Stimulated activated naive CD4-positive, alpha-beta T cell (primary cell): ENCODE measurements at places on chromosomes 12 and 14.

- DNase-seq, result no peak
These were observed 38.6 kb upstream of the TPH2 start for GRCh38 chr12:71900091-71900490.

DNA sequence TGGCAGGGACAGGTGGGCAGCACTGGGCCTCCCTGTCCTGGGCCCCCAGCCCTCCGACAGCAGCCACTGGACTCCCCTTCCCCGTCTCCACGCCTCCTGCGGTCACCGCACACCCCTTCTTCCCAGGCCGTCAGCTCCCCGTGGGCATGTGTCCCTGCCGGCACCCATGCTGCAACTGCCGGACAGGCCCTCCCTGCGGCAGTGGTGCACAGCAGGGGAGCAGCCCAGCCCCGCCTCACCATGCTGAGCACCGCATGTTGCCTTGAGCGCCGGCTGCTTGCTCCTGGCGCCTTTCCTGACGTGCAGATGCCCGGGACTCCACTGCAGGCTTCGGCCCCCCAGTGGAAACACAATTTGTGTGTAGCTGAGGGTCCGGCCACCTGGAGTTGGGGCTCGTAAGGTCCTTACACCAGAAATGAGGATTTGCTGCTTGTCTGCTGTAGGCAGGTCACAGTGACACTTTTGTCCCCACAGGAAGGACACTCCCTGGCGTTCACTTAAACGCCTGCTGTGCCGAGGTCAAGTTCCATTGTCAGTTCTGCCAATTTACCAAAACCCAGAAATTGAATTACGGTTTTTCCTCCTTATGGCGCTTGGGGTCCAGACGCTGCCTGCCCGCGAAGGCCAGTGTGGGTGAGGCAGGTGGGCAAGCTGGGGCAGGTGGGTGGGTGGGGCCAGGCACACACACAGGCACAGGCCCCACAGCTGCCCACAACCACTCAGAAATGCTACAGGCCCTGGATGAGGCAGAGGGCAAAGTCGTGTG, 28.2 kb upstream of the MMP17 start:
- DNase-seq, result no peak

DNA sequence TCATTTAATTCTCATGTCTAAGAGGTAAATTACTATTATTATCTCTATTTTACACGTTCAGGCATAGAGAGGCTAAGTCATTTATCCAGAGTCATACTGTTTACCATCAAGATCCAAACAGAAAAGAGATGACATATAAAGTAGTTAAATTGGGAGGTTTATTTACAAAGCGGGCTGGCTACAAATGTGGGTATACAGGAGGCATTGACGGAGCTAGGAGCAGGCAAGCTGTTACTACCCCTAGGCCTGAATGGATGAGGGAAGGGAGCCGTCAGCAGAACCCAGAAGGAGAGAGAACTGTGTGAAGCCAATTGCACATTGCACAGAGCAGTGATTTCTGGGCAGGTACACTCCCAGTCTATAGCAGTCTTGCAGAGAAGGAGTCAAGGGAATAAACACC, 39.8 kb downstream of the DACT1 start:
- DNase-seq, result no peak

GRCh38 chr14:26363689-26364088, 234.1 kb downstream of the NOVA1 start:
- DNase-seq, result no peak

DNA sequence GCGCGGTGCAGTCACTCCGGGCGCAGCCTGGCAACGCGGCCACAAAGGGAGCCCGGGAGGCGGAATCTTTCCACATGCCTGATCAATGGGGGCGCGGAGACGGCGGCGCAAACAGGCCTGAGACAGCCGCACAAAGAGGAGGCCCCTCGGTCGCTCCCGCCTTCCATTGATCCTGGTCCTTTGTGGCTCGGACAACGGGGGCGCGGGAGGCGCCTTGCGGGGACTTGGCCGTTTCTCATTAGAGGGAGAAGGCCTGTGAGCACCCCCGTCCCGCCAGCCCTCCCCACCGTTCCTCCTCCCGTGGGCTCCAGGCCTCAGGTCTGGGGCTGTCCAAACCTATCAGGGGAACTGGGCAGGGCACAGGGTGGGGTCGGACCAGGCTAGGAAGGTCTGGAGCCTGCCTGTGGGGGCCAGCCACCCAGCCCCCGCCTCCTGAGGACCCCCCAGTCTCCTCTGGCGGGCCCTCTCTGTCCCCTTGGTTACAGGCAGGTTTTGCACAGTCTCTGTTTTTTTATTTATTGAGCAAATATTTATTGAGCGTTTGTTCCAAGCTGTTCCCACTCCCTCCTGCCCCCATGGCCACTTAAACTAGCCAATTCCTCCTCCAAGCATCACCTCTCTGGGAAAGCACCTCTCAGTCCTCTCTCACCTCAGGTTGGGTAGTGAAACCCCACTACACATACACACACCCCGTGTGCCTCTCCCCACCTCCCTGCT, 29.0 kb upstream of the MSI1 start:
- no peak for DNase-seq

DNA sequence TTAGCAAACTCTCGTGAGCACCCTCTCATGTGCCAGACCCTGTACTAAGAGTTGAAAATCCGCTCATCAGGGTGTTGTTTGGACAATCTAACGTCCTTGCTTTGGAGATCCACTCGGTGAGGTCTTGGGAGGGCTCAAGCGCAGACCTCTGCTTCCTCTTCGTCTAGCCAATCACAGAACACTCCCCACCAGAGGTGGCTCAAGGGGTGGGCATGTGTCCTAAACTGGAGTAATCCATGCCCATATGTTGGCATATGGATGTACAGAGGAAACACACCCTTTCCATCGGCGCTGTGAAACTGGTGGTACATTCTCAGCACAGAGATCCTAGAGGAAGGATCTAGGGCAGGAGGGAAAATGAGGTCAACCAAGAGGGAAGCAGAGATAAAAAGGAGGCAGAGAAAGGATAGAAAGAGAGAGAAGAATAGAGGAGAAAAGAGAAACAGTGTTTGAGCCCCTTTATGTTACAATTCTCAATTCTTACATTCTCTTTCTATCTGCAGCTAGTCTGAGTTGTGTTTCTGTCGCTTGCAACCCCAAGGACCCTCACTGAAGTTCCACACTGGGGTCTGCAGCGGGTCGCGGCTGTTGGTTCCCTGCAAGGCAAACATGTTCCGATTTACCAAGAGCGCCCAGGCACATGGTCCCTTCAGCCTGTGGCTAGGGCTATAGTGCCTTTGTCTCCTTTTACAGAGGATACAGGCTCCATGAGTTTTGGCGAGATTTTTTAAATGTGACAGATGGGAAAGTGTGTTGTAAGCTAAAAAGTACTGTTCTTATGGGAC, 40.5 kb downstream of the DLK1 start:
- no peak for DNase-seq

- DNase-seq, result no peak
These were observed 16.1 kb upstream of the MANSC4 start for GRCh38 chr12:27796128-27796527.

GRCh38 chr12:132202929-132203721, 58.9 kb downstream of the NOC4L start:
- DNase-seq, result no peak

DNA sequence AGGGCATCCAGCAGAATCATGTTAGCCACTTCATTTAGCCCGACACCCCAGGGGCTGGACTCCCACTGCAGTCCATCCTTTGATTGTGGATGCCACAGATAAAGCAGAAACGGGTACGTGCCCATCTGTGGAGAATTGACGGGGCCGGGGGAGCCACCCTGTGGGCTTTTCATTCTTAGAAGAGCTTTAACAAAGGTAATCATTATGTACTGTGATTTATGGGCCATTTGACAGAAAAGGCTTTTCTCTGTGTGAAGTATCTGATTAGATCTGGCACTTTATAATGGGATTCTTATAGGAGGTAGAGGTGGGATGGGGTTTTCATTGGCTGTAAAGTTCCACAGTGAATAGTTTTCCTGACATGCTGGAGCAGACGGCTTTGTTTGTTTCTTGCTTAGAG, 40.4 kb downstream of the AACS start:
- no peak for DNase-seq

- DNase-seq, result no peak
These were observed 156.0 kb downstream of the SAMD4A start for GRCh38 chr14:54722791-54723432.

- DNase-seq, result no peak
These were observed 21.3 kb upstream of the RBM19 start for GRCh38 chr12:113987261-113988063.

DNA sequence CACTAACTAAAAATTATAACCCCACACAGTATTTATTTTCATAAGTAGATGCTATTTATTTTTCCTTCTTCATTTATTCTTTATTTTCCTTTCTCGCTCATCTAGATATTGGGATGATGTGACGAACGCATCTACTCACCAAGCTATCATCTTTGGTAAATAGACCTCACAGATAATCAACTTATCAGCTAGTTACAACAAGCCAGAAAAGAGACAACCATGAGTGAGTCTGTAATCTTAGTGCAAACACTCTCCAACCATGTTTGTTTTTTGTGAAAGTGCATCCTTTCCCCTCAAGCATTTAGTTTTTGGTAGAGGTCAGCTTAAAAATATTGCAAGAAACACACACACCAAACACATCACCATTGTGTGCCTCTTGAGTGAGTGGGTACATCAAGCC, 84.9 kb downstream of the SLC25A21 start:
- DNase-seq, result no peak

- DNase-seq, result no peak
These were observed 4.3 kb downstream of the TM7SF3 start for GRCh38 chr12:27009881-27010301.

DNA sequence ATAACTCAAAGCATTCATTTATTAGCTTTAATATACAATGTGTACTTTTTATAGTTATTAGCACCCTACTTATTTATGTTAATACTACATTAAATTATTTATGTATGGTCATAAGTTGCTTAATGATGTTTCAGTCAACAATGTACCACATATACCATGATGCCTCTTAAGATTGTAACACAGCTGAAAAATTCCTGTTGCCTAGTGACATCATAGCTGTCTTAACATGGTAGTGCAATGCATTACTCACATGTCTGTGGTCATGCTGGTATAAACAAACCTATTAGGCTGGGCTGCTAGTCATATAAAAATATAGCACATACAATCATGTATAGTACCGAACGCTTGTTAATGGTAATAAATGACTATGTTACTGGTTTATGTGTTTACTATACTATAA, 120.4 kb downstream of the ANO6 start:
- DNase-seq, result no peak

GRCh38 chr14:68441542-68441941, 351.3 kb downstream of the ZFP36L1 start:
- no peak for DNase-seq

DNA sequence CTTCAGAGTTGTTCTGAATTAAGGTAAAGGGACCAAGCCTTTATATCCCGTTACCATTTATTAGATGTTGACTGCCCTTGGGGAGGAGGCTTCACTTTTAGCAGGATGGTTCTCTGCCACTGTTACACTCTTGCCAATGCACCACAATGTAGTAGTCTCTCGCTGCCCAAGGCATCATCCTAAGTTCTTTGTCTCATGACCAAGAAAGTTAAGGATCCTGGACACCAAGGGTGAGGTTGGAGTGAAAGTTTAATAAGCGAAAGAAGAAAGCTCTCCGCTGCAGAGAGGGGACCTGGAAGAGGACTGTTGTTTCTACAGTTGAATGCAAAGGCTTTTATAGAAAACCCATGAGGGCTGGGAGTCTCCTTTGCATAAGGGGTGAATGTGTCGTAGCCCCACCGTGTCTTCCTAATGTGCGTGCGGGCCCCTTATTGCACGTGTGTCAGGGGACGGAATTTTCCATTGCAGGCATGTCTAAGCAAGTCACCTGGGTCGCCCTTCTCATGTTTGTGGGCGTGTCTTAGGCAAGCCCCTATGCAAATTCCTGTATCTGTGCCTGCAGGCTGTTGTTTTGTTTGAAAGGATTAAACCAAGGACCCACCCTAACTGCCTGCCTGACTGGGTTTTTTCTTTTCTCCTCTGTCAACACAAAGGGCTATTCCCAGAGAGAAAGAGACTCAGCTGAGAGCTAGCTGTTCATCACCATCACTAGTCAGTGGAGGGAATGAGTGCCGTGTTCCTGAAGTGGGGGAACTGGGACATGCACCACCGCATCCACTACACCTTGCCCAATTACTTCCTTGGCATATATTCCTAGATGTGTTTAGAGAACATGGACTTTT, 17.6 kb upstream of the RNASE1 start:
- no peak for DNase-seq

GRCh38 chr12:125473501-125473900, 408.3 kb downstream of the AACS start:
- DNase-seq, result no peak

- no peak for DNase-seq
These were observed 121.6 kb downstream of the PHLDA1 start for GRCh38 chr12:75909714-75910656.

GRCh38 chr12:112714166-112714710, 77.3 kb upstream of the RPH3A start:
- DNase-seq, result no peak

- DNase-seq, result no peak
These were observed 143.5 kb downstream of the RIMBP2 start for GRCh38 chr12:130572553-130572952.

GRCh38 chr14:43043850-43044249, 1437.2 kb downstream of the LRFN5 start:
- DNase-seq, result no peak

DNA sequence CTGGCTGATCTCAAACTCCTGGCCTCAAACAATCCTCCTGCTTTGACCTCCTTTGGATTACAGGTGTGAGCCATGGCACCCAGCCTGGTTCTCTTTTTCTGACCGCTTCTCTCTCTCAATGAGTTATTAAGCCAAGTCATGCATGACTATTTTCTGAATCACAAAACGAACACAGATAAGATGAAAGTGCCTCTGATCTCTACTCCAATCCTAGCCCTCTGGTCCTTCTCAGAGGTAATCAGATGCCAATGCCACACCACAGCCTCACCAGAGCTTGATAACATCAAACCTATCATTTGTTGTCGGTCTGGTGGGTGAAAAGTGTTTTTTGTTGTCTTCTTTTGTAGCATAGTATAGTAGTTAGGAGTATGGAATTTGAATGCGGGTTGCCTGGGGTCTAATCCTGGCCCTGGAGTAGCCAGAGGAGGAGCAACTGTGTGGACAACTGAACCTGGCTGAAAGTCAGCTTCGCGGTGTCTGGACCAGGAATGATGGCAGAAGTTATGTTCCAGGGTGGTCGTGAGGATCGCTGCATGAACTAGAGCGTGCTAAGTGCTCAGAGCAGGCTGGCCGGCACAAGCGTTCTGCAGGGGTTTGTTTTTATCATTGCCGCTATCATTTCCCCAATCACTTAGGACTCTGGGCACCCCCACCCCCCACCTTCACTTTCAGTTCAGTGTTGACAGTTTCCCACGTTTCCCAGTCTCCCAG, 77.9 kb downstream of the SPRING1 start:
- no peak for DNase-seq

DNA sequence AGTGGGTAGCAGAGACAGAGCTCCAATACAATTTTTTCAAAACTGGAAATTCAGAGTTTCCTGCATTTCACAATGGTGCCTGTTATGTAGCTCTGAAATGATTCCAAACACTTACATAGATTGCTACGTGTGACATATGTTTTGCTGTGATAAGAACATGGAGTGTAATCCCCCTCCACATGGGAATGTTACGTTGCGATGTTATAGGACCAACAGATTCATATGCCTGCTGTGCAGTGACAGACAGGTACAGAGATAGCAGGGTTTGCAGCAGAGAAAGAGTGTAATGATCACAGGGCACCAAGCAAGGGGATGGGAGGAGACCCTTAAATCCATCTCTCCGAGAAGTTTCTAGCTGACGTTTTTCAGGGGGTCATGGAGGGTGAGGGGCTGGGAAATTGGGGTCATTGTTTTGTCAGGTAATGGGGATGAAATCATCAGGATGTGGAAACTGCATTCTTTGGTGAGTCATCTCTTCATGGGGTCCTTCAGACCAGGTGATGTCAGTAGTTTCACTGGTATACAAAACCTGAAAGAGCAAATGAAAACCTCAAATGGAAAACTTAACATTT, 76.6 kb upstream of the OSBPL8 start:
- DNase-seq, result no peak
